ENCODE measurements at places on chromosomes 5 and 9.

DNA sequence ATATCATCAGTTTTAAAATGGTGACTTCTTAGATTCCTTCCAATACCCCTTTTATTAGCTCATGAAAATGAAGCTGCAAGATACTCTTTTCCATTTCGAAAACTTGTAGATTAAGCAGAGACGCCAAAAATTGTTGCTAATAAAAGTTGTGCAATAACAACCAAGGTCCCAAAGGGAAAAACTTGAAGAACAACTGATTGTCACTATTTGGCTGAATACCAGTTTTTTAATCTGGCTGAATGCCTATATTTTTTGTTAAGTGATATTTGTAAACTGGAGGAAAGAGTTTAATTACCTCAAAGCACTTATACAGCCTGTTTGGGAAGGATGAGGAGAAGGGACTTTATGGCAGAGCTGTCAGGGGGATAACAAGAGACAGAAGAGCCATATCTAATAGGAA is 14.6 kb downstream of the C5orf58 start:
- no peak for DNase-seq

DNA sequence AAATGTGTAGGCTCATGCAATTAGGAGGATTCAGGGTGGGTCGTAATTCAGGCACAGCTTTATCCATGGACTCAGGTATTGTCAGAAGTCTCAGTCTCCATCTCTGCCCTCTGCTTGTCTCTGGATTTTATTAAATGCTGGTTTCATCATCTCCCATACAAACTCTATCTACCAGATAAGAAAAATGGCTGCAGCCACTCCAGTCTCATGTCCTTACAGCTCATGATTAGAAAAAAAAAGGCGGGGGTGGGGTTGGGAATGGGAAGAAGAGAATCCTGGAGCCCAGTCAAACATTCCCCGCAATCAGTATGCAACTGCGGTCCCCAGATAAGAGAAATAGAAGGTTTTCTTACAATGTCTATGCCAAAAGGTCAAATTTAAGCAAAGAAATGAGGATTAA is 7.6 kb upstream of the FBXO38 start:
- no peak for DNase-seq

GRCh38 chr9:136596217-136596616 is 50.4 kb upstream of the NOTCH1 start:
- DNase-seq, result no peak

GRCh38 chr9:123063896-123064295 is 30.4 kb downstream of the GPR21 start:
- no peak for DNase-seq

All from SW480 (cell line).